NCI-H1417 (cell line): ENCODE measurements at places on chromosomes 1 and 21.

- peak; percentile 64 for DNase-seq
Observed at GRCh38 chr1:202144402-202145067, at the start of gene ARL8A. Gene ARL8A, minus strand, starts transcription at chr1:202144737. Its CDS starts 165 bp downstream, at chr1:202144572.

- DNase-seq: no peak
Observed at GRCh38 chr1:22831729-22832413, 121.2 kb downstream of the EPHB2 start.

- no peak for DNase-seq
Observed at GRCh38 chr1:113266788-113267187, 123.5 kb upstream of the MAGI3 start.

DNA sequence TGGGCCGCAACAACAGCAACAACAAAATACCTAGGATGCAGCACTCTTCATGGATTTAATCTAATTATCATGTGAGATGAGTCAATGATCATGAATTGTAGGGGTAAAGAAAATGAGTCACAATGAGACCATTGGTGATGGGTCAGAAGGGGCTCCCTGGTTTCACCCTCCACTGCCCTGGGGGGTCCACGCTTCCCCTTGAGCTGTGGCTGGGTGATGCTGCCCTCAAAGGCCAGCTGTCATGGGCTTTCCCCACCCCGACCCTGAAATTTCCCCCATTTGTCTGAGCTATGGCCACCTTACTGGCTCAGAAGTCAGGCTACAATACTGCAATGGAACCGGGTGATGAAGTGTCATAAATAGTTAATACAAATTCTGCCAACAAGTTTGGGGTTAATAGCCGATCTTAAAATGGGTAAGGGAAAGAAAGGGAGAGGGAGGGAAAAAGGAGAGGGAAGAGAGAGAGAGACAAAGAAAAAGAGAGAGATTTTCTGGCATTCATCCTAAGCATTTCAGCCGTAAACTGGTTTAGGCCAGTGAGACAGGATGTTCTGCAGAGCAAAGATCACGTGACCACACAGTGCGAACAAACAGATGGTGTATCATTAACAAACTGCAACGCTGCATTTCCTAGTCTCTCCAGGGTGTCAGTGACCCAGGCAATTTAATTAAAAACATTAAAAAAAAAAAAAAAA lies 143.4 kb upstream of the ERRFI1 start:
- DNase-seq: peak; percentile 84

- DNase-seq: peak; percentile 6
Observed at GRCh38 chr1:118659646-118660045, 328.5 kb downstream of the TBX15 start.

DNA sequence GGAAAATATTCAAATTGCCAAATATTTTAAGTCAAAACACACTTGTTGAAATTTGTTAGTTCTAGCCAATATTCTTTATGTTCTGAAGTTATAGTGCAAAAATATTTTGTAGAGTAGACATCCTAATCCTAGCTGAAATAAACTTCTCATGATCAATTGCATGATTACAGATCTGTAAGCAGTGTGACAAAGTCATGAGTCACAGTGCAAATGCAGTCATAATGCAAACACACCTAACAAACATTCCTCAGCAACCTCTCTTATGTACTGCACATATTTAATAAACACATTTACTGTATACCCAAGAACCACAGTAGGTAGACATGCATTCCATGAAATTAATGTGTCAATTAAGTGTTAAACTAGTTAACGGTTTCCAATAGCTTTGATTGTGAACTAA lies 1857.4 kb downstream of the NCAM2 start:
- no peak for DNase-seq

GRCh38 chr1:30189818-30190500 lies 533.4 kb downstream of the MATN1 start:
- no peak for DNase-seq
